ENCODE measurements at places on chromosomes 4 and X.

DNA sequence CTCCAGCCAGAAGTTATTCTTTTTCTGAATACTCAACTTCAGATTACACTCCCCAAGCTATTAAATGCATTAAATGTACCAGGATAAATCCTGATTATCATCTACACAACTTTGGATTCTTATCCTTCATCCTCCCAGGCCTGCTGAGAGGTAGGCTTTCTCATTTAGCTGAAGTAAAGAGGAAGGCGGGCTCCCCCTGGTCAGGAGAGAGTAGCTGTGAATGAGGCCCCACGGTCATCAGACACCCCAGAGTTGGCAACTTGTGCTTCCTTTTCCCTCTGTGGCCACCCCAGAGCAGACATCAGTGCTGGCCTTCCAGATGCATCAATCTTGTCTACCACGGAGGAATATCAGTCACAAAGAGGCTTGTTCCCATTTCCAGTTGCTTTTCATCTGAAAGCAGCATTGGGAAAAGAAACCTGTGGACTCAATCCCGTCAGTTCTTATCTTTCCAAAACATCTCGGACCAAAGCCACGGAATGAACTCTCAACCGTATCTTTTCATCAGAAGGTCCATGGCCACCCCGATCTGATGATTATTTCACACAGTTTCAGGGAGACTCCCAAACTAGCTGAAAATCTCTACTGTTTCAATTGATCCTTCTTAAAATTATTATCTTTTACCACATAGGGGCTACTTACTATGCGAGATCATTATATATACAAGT, 79.2 kb downstream of the FBXO8 start:
- DNase-seq, result no peak

DNA sequence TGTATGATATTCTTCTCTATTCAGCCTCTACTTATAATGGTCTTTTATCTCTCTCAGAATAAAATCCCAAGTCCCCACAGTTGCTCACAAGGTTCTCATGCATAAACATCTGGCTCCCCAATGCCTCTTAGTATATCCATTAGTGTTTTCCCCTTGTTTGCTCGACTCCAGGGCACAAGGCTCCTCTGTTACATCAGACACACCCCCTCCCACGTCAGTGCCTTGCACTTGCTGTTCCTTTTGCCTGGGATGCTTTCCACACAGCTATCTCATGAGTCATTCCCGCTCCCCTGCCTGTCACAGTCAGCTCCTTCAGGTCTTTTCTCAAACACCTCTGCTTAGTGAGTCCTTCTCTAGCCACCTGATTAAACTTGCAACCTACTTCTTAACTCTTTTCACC, 260.2 kb downstream of the IL1RAPL1 start:
- no peak for DNase-seq

GRCh38 chrX:46636223-46636622, 62.7 kb downstream of the CHST7 start:
- no peak for DNase-seq

GRCh38 chrX:136126872-136127406, 20.4 kb upstream of the FHL1 start:
- no peak for DNase-seq

DNA sequence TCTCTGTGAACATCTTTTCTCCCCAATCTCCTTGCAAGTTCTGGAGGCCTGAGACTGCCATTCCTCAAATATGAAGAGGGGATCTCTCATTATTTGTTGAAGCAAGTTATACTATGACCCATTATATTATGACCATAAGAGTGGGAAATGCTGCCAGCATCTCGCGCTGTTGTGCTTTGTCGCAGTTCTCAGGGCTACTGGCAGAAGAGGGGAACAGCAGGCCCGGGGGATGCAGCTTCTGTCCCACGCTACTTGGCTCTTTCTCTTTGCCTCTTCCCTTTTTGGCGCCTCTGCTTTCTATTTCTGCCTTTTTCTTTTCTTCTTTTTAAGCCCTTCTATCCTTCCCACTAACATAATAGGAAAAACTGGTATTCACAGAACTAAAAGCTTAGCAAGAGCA, 64.2 kb downstream of the GEMIN8 start:
- DNase-seq, result no peak

DNA sequence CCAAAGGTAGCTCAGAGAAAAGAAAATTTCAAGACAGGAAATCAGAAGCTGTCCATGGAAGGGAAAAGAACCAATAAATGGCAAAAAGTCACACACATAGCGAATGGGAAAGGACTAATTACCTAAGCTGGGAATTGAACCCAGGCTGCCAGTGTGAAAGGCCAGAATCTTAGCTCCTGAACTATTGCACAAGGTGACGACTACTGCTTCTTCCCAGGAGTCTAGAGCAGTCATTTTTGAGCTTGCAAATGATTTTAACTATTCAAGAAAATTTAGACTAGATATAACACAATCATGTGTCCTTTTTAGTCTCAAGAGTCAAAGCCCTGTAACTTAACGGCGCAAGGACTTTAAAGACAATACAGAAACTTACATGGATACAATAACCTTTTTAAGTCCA, 34.1 kb upstream of the ZNF81 start:
- no peak for DNase-seq

- DNase-seq, result no peak
These were observed 44.3 kb upstream of the TBL1X start for GRCh38 chrX:9420275-9421265.

DNA sequence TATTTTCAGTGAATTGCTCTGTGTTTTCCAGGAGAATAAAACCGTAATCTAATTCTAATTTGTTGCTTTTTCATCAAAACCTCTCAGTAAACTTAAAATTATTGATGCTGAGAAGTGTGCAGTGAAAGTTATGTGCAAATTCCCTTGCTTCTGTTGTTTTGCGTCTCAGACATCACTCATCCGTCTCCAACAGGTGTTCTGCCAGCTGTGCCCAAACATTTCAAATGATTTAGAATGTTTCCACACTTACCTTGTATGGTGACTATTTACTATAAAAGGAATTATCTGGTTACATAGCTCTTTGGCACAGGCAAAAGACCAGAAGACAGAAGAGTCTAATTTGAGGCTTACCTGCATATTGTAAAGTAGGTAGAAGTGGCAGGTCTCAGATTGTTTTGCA, 184.0 kb downstream of the BMPR1B start:
- no peak for DNase-seq

GRCh38 chr4:26351685-26352084, 30.9 kb downstream of the RBPJ start:
- DNase-seq, result no peak

GRCh38 chr4:77172336-77172735, 15.3 kb downstream of the CCNG2 start:
- DNase-seq, result no peak

DNA sequence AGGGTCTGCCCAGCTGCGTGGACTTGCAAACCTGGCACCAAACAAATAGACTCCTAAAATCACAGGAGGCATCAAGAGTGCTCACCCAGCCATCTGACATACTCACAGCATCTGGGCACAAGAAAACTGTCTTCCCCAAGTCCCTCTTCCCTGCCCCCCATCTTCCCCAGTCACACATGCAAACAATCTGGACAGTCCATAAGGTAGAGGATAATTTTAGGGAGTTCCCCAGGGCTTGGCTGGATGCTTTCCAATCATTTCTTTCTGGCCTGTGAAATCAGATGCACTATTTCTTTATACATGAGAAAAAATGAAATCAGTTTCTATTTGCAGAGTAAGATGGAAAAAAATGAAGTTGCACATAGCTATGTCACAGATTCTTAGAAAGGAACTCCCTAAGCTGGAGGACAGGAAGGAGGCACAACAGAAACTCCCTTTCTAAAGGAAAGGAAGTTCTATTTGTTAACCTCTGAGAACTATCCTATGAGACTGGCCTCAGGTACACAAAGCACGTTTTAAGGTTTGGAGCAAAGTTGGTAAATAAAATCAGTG, 342.3 kb downstream of the HNRNPD start:
- DNase-seq, result no peak

- no peak for DNase-seq
These were observed 28.7 kb downstream of the DOK7 start for GRCh38 chr4:3491681-3492405.

GRCh38 chrX:19225909-19226308, 103.6 kb upstream of the ADGRG2 start:
- no peak for DNase-seq

- no peak for DNase-seq
These were observed 991.5 kb downstream of the ADGRL3 start for GRCh38 chr4:62191451-62192240.

GRCh38 chr4:161554372-161554990, 609.3 kb downstream of the FSTL5 start:
- DNase-seq, result no peak

DNA sequence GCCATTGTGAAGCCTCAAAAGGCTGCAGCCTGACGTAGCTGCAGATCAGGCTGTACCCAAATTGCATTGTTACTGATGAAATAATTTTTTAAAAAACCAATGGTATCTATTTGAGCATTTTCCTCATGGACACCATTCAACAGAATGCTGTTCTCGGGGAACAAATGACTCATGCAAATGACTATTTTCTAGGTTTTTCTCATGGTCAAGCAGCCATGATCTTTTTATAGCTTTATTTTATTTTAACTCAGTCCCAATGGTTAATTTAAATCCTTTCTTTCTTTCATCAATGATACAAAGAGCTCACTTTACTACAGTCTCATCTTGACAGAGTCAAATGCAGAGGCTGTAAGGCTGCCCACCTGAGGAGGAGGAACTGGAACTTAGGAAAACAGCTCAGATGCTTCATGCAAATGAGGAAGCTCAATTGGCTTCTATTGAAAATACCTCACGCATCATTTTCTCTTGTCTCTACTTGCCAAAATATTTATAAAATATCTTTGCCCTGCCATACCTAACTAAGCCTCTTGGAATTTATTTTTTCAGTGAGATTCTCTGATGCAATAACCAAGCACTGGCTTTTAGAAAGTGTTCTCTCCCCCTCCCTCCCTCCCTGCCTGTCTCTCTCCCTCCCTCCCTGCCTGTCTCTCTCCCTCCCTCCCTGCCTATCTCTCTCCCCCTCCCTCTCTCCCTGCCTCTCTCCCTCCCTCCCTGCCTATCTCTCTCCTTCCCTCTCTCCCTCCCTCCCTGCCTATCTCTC, 81.0 kb downstream of the SORBS2 start:
- no peak for DNase-seq

DNA sequence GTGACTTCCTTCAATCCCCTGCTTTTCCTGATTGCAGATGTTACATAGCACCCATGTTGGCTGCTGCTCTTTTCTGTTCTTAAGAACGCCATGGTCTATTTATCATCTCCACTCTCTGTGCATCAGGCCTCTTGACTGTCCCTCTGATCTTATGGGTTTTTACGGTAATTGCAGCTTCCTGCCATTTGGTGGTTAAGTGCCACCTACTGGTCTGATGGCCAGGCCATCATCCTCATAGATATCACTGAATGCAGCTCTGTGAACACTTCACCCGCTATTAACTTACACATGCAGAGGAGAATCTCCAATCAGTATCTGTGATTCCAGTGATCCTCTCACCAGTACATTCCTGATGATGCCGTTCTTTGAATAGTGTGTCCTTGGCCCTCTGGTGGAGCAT, 382.4 kb downstream of the TRAM1L1 start:
- DNase-seq, result no peak

GRCh38 chr4:155828628-155829027, 37.4 kb downstream of the ASIC5 start:
- no peak for DNase-seq

- no peak for DNase-seq
These were observed 88.3 kb downstream of the ZNF718 start for GRCh38 chr4:212438-213188.

GRCh38 chr4:76806346-76806745, 91.6 kb downstream of the SOWAHB start:
- DNase-seq, result no peak

- DNase-seq, result no peak
These were observed 7.5 kb downstream of the RASL11B start for GRCh38 chr4:52869656-52870055.

GRCh38 chr4:182938205-182938645, 21.0 kb upstream of the DCTD start:
- peak; percentile 32 for DNase-seq

DNA sequence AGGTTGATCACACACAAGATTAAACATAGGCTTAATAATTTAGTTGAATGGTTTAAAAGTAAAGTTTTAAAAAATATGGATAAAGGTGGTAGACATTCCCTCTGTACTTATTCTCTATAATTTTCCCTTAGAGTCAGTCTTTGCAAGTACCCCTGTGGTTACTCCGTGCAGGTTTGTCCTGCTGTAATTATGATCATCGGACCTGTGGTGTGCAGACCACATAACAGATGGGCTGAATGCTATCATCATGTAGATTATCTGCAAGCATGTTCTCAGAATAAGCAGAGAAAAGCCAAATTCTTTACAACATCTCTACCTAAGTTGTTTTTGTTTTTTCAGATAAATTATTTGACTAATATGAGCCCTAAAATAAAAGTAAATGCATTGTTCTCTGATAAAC, 146.8 kb downstream of the FSTL5 start:
- DNase-seq, result no peak

GRCh38 chr4:183469936-183470335, 25.5 kb downstream of the CDKN2AIP start:
- DNase-seq, result no peak
